Astrocyte of the hippocampus (primary cell): ENCODE measurements at places on chromosomes 2 and 18.

DNA sequence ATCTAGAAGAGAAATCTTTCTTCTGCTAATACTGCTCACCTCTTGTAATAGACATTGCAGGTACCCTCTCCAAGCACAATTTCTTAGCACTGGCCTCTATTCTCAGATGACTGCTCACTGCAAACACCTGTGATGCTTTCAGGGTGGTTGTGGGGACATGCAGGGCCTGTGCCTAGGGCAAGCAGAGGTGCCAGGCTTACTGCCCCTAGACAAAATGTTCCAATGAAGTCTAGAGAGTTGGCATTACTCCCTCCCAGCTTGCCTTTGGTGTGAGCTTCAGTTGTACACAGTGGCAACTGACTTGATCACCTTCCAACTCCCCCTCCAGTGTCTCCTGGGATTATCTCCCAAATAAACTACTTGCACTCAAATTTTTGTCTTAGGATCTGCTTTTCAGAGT lies 12.9 kb upstream of the TXNDC2 start:
- DNase-seq, result no peak

- DNase-seq, result peak; percentile 90
These were observed at the start of gene BOK for GRCh38 chr2:241558532-241559322. TSS of gene BOK (plus strand) at chr2:241558745. CDS start at chr2:241559484, 739 bp downstream.

DNA sequence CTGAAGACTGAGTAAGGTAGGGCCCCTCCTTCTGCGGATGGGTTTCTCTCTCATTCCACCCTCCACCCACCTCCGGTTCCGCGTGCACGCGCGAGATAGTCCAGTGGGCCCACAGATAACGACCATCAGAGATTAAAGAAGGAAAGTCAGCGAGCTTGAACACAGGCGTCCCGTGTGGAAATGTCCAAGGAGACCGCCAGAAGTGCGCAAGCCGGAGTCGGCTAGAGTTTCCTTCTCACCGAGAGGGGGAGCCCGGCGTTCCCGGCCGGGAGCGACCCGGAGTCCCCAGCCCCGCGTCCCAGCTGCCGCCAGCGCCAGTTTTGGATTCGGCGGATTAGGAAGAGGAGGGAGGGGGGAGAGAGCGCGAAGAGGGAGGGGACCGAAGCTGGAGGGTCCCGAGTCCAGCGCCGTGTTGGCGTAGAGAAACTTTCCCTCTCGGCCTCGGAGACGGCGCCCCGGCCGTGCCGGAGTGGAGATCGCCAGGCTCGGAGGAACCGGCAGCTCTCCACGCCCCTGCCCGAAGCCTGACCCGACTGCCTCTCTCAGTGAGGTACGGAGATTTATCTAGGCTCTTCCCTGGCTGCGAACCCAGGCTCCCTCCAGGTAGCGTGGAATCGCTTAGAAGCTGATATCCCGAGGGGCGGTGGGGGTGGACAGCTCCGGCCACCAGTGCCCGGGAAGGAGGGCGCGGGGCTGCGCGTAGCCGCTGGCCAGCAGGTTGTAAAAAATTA lies at the start of gene GULP1:
Gene GULP1, plus strand, starts transcription at position 258 of the 731 bp plus-strand sequence. CDS start 185,829 bp downstream, outside the sequence.
- DNase-seq, result peak; percentile 92

- no peak for DNase-seq
These were observed 31.7 kb downstream of the L3MBTL4 start for GRCh38 chr18:6382963-6383362.

DNA sequence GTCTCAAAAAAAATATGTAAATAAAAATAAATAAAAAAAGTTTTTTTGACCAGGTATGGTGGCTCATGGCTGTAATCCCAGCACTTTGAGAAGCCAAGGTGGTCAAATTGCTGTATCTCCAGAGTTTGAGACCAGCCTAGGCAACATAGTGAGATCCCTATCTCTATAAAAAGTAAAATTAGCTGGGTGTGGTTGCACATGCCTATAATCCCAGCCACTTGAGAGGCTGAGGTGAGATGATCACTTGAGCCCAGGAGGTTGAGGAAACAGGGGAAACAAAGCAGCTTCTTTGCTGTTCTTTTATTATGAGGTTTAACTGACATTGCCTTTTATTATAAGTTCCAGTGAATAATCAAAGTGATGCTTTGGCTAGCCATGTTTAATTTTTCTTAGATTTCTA lies 25.0 kb downstream of the ACTR2 start:
- DNase-seq, result no peak

DNA sequence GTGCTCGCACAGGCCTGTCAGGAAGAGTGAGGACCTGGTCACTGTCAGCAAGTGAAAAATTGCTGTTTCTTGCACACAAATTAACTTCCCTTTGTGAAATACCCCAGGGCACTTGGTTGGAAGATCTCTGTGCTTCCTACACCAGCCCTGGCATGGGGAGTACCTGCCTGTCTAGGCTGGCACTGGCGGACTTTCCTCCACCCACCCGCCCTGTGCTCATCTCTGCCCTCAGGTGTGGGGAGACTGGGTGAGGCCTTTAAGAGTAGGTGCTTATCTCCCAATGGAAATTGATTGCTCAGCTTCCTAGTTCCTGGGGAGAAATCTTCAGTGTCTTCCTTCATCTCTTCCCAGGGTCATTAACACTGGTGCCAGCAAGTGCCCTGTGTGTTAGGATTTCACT lies 42.1 kb downstream of the IMPA2 start:
- no peak for DNase-seq

DNA sequence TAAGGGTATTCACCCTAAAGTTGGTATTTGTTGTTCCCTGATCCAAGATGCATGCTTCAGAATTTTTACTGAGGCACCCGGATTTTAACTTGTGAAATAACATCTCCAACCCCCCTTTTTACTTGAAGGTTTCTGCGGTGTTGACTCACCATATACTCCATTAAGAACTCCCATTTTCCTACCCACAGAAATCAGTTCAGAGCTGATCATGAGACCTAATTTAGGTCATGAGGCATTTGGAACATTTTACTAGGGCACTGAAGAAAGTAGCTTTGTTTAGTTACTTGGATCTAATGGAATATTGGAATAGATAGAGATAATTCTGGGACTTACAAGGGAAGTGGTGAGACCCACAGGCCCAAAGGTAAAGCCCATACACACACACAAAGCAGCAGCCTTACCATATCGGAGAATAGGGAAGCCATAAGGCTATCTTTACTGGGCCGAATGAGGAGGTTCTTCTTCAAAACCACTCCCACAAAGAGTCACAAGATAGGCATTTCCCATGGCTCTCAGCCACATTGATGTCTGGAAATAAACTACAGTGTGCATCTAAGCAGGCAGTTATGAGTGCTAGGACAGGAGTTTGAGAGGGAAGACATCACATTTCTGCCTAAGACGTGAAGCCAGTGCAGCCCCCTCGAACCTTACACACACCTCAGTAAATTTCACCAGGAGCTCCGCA lies 681.0 kb upstream of the LRRTM4 start:
- no peak for DNase-seq

DNA sequence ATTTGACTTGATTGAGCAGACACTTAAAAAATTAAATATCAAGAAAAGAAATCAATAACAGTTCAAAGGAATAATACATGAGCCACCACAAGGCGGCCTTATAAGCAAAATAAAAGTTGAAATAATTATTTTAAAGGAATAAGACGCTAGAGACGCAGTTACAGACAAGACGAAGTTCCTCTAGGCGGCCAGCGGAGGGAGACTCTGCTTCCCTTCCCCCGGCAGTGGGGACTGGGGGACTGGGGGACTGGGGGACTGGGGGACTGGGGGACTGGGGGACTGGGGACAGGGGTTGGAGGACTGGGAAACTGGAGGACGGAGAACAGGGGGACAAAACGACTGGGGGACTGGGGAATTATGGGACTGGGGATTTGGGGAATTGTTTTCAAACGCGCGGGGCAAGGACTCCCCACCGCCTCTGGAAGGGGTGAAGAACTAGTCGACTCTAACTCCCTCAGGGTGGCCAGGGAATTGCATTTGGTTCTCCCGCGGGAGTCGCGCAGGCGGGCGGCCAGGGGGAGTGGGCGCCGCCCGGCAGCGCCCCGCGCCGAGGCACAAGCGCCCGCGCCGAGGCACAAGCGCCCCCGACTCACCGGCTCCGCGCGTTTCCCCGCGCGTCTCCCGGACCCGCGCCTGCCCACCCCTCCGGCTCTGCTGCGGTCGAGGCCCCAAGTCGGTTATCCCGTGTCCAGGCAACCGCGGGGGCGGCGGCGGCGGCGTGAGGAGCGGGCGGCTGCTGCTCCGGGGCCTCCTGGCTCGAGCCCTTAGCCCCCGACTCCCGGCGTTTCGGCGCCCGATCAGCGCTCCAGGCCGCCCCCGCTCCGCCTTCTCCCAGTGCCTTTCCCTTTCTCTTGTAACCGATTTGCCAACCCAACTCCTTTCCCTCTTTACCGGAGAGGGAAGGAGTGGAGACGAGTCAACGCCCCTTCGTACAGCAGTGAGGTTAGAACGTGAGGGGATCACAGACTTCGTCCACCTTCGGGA lies at the start of gene CCDC178:
Gene CCDC178, minus strand, starts transcription at position 662 of the 984 bp plus-strand sequence. CDS start 28,633 bp downstream, outside the sequence.
- DNase-seq, result peak; percentile 80

DNA sequence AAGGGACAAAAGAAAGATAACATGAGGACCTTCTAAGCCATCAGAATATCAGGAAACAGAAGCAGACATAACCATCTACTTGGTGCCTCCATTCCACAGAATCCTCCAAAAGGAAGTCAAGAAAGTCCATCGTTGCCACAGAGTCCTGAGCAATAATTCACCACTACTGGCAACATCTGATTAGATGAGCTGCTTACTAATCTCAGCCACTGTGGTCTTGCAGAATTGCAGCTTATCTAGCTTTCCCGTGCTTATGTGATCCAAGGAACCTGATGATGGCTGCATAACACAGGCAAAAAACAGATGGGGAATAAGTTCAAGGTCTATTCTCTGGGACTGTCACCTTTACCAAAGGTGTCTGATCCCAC lies 278.5 kb downstream of the AFF3 start:
- DNase-seq, result no peak
